ENCODE measurements at places on chromosomes 2 and 18.

DNA sequence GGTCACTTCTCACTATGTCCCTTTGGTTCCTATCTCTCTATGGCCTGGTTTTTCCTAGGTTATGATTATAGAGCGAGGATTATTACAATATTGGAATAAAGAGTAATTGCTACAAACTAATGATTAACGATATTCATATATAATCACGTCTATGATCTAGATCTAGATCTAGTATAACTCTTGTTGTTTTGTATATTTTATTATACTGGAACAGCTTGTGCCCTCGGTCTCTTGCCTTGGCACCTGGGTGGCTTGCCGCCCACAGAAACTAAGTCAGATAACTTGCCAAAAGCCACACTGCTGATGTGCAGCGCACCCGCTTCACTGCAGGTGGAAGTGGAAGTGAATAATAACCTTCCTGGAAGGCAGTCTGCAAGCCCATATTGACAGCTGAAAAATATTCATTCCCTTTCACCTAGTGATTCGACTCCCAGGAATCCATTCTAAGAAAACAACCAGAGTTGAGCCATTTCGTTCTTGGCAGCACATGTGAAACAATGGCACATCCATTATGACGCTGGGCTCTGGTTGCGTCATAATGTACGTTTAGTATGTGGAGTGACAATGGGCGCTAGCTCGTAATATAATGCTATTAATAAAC lies 725 bp upstream of the ANKRD53 start:
- no peak for DNase-seq

- DNase-seq, result no peak
Measured at GRCh38 chr18:57753063-57753462, 50.1 kb downstream of the ATP8B1 start.

GRCh38 chr2:43531251-43531650 lies 64.6 kb downstream of the THADA start:
- no peak for DNase-seq

- DNase-seq, result no peak
Measured at GRCh38 chr2:79788952-79789651, 276.3 kb downstream of the CTNNA2 start.

- peak; percentile 39 for DNase-seq
Measured at GRCh38 chr2:98637401-98638147, 29.2 kb downstream of the UNC50 start.

All from activated CD4-positive, alpha-beta T cell treated with anti-CD3 and anti-CD28 coated beads, Interleukin-2, amount 50 U/mL, for 1 hour (primary cell).